ENCODE measurements at places on chromosomes 16 and 17.

GRCh38 chr16:50878966-50879615 is 137.2 kb downstream of the CYLD start:
- DNase-seq, result no peak

- peak; percentile 65 for DNase-seq
Measured at GRCh38 chr16:19753815-19754643, 36.0 kb downstream of the IQCK start.

DNA sequence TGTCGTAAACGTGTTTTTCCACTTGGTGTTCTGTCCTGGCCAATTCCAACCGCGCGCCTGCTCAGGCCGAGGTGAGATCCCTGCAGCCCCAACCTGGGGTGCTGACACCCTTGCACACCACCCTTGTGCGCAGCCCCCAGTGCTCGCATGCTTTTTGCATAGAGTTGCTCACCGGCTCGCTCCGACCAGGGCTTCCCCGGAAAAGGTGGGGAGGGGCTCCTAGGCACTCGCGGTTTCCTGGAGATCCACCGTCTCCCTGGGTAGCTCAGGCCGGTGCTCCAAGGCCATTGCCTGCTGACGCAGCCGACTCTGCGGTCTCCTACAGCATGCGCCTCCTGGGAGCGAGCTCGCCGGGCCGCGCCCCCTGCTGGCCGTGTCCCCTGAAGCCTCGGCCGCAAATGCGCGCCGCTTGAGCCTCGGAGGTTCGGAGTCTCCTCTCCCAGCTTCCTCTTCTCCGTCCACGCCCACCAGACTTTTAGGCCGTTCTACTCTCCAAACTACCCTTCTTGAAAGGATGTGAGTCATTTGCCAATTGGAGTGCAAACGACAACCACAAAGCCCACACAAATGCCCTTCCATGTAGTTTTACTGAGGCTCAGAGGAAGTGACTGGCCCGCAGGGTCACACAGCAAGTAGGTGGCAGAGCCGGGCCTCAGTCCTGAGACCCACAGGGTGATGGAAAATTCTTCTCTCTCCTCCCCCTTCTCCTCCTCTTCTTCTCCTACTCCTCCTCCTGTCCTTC is 7.2 kb upstream of the PDP2 start:
- DNase-seq, result peak; percentile 100

- no peak for DNase-seq
Measured at GRCh38 chr17:5123343-5124124, 7.7 kb downstream of the USP6 start.

- peak; percentile 29 for DNase-seq
Measured at GRCh38 chr17:1907909-1908698, 78.3 kb downstream of the RPA1 start.

DNA sequence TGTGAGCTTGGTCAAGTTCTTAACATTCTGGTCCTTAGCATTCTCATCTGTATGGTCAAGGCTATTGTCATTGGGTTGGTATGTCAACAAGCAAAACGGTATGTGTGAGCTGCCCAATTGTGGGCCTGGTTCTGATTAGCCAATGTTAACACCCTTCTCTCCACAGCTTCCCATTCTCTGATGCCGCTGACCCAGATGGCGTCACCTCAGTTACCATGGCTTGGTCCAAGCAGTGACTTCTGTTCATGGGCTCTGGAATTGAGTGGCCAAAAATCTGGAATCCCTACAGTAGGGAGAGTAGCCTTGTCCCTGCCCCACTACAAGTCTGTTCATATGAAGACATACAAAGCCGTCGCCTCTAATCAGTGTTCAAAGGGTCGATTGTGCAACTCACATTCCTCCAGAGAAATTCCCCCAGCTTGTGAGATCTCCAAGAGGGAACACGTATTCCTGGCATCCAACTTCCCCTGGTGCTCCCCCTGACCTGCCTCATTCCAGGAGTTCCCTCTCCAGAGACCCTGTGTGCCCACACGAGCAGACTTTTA is 15.8 kb downstream of the TMEM98 start:
- DNase-seq, result peak; percentile 82

DNA sequence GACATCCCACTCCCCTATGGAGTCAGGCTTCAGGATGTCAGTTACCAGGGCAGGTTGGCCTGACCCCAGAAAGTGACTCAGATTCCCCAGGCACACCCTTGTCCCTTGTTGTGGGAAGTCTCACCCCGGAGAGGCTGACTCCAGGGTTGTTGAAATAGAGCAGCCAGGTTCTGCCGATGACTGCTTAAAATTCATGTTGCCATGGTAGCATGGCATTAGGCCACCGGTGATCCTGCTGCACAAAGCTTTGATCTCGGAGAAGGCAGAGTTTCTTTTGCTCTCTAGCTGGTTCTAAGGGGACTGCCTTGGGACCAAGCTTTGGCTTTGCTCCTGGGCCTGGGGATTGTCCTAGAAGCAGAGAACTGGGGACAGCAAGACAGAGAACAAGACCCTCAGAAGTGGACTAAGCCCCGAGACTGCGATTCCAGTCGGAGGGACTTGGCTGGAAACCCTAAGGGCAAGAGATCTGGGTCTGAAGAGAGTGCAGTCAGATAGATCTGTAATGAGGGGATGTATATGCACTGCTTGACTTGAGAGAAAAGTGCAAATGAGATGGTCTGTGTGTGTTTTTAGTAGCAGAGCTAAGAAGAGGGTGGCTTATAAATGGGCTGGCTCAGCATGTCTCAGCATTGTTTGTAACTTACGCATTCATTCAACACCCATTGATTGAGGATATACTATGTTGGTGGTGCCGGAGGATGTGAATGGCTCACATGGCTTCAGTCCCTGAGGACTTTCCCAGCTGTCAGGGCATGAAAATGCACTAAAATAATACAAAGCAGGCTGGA is 106.9 kb downstream of the RGS9 start:
- DNase-seq, result peak; percentile 30

DNA sequence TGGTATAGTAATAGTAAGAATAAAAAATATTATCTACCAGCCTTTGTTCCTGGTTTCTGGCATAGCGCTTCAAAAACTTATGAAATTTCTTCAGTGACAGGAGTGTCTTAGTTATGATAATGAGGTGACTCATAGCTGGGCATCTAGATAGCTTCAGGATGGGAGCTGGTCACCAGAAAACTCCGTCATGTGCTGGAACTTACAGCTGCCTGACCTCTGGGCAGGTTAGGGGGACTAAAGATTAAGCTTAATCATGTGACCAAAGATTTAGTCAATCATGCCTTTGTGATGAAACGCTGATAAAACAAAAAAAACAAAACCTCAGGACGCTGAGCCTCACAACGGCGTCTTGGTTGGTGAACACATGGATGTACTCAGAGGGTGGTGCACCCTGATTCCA is 154.2 kb downstream of the MYO1D start:
- DNase-seq, result no peak

DNA sequence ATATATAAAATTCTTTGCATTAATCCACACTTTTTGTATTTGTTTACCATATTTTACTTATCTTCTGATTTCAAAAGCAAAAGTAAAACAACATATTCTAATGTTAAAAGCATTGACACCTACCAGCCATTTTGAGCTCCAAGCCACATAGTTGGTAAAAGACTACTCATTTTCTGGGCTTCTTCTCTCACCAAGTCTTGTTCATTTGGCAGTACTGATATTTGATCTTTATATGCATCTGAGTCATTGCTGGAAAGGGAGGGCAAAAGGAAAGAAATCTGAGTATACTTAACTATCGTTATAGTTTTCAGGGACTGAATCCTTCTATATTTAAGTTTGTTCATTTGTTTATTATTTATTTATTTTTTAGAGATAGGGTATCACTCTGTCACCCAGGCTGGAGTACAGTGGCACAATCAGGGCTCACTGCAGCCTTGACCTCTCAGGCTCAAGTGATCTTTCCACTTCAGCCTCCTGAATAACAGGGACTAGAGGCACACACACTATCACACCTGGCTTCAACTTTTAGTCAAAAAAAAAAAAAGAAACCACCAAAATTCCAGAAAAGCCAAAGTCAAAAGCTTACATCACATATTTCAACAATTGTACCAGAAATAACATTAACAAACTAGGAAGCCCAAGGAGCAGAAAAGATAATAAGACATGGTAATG is 121.0 kb upstream of the TOB1 start:
- DNase-seq, result peak; percentile 38

- DNase-seq, result peak; percentile 42
Measured at GRCh38 chr17:36705874-36706731, 104.7 kb downstream of the MRM1 start.

DNA sequence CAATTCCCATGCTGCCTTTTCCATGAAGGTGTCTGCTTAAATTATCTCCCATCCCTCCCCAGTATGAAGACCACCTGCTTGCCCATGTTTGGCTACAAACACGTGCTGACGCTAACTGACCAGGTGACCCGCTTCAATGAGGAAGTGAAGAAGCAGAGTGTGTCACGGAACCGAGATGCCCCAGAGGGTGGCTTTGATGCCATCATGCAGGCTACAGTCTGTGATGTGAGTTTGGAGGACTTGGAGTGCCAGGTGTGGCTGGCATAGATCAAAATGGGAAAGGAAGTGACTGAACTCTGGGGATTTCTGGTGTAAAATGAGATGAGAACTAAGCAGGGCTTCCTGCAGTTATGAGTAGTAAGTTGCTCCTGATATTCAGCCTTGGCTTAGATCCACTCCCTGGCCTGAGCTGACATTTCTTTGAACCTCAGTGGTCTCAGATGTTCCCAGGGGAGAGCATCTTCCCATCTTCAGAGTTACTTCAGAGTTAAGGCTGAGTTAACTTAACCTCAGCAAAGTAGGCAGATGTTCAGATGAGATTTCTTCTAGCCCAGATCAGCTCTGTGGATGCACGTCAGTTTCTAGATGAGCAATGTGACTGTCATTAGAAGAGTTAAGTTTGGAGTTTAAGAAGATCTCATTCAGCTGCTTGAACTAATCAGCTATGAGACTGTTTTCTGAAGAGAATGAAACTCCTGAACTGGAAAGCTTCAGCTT is 32.7 kb downstream of the ITGB3 start:
- no peak for DNase-seq

GRCh38 chr16:79501446-79501845 is 99.1 kb downstream of the MAF start:
- no peak for DNase-seq

Data from EL (cell line).